IMR-90 (cell line): ENCODE measurements at places on chromosomes 4 and X. TPM values are rescaled to one million over a fixed set of nuclear protein-coding genes. Genes with fewer than 3 reads are reported as not detected.

Gene ITIH6
- not detected in 2 replicates for total RNA-seq

GRCh38 chr4:12178614-12179610 is 750.2 kb upstream of the HS3ST1 start:
- no peak for DNase-seq

Gene OPHN1
- total RNA-seq, result 12.5 and 13.1 TPM in 2 replicates

GRCh38 chr4:122855353-122855890 is 28.8 kb downstream of the FGF2 start:
- no peak for DNase-seq

GRCh38 chr4:16721613-16722291 is 176.7 kb downstream of the LDB2 start:
- DNase-seq, result peak; percentile 89

Gene SSX2
- total RNA-seq, result not detected in 2 replicates

Gene CSAG2
- total RNA-seq, result not detected in 2 replicates

GRCh38 chrX:42276982-42277690 is 353.8 kb upstream of the CASK start:
- DNase-seq, result no peak

- DNase-seq, result peak; percentile 81
Measured at GRCh38 chr4:89110986-89111832, at the start of gene TIGD2. Gene TIGD2 (plus strand): TSS chr4:89111533. CDS start chr4:89112975, 1,442 bp downstream.

DNA sequence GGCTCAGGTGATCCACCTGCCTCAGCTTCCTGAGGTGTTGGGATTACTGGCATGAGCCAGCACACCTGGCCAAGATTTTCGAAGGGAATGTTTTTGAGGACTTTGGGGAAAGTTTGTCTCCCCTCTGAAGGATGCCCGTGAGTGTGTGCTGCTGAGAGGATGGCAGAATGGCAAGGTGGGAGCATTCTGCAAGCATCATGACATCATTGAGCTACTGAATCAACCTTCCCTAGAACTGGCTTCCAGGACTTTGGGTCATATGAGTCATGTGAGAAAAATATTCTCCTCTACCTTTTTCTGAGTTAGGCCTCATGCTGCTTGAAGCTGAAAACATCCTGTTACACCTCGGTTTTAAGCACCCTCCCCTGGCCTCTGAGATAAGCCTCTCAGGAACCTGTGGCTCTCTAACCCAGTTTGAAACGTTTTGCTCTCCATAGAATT is 31.0 kb downstream of the TMEM131L start:
- peak; percentile 70 for DNase-seq

DNA sequence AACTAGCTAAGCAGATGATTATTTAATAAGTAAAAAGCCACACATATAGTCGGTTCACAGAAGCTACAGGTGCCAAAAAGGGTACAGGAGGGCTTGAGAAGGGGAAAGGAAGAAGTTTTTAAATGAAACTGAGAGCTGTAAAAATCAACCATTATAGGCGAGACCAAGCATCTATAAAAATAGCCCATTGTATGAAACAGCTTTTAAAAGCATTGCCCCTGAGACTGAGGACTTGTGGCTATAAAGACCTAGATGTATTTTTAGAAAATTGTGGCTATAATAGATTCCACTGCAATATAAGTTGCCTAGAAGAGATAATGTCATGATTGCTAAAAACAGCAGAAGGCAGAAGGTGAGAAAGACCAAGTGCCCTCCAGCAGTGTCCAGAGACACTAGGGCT is 15.0 kb upstream of the TTC29 start:
- DNase-seq, result no peak

DNA sequence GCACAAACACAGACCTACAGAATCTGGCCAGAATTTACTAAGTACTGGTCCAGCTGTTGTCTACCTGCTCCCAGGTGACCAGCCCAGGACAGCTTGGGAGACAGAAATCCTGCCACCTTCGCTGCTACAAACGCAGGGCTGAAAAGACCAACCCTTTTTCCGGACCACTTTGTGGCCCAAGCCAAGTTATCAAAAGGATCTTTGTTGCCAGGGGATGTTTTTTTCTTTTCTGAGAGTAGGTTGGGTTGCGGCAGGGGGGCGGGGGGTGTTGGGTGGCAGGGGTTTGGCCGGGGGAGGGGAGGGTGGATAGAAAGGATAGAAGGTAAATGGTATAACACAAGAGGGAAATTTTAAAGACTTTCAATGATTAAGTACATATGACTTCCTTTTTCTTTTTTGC is 63.4 kb downstream of the STOX2 start:
- no peak for DNase-seq

- peak; percentile 62 for DNase-seq
Measured at GRCh38 chr4:189177130-189177529, 763.5 kb upstream of the FRG1 start.

GRCh38 chrX:136780763-136781162 is at the start of gene ARHGEF6:
Gene ARHGEF6 (minus strand): TSS chrX:136780932. CDS start chrX:136780882, 50 bp downstream.
- no peak for DNase-seq

DNA sequence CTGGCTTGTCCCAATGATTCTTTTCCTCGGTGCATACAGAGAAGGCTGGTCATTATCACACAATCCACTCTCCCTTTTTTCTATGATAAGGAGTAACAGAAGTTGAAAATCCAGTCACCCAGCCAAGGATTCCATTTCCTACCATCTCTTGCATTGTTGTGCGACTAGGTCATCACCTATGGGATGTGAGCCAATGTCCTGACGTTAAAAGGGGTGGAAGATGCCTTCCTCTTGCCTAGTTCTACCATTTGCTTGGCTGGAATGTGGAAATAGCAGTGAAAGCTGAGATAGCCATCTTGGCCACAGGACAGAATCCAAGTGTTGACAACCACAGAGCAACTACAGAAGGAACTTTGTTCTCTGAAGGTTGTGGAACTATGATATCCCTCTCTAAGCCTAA is 132.2 kb upstream of the KIT start:
- peak; percentile 91 for DNase-seq

Gene ANKRD17
- 75.3 and 77.2 TPM in 2 replicates for total RNA-seq

Gene PHOX2B
- not detected in 2 replicates for total RNA-seq

Gene TCP11X2
- not detected in 2 replicates for total RNA-seq

DNA sequence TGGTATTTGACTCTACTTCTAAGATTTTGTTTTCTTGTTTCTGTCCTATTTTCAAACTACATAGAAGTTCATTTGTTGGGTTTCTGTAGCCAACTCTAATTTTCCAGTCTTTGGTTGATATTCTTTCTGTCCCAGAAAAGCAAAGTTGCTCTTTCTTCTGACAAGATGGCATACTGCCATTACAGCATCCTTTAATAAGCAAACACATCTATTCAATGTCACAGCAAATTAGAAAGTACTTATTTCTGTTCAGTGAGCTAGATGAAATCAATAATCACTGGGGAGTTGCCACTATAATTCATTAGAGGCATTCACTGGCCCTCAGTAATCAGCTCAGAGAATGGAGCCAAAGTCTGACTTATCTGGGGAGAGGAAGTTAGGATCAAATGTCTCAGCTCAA is 1258.0 kb upstream of the IGFBP7 start:
- DNase-seq, result no peak

Gene RAB33A
- total RNA-seq, result 0.83 and 1.6 TPM in 2 replicates

Gene NAP1L5
- 3.9 and 5.6 TPM in 2 replicates for total RNA-seq

Gene GJB1
- not detected in 2 replicates for total RNA-seq

DNA sequence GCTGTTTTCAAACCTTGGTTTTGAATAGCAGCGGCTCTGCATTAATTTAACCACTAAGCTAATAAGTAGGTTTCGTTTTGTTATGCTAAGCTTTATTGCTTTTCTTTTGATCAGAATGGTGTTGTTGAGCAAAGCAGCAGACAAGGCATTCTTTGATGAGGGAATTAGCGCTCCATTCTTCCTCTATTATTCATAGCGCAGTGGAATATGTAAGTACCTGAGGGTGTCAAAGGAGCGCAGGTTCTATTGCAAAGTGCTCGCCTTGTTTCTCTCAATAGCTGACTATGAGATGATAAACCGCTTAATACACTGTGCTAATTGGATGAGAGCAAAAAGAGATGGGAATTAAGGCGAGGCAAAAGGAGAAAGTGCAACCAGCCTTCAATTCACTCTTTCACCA is 16.3 kb downstream of the ARX start:
- no peak for DNase-seq

DNA sequence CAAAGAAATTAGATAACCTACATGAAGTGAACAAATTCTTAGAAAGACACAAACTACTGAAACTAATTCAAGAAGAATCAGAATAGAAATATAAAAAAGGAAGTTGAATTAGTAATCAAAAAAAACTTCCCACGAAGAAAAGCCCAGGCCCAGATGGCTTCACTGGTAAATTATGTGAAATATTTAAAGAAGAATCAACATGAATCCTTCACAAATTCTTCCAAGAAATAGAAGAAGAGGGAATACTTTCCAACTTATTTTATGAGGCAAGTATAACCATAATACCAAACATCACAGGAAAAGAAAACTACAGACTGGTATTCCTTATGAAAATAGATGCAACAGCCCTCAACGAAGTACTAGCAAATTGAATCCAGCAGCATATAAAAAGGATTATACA is 30.7 kb downstream of the MOSPD2 start:
- peak; percentile 56 for DNase-seq

Gene ADGRA3
- total RNA-seq, result 28.0 and 30.3 TPM in 2 replicates

Gene TMEM255A
- not detected in 2 replicates for total RNA-seq

Gene MXRA5
- total RNA-seq, result 1.1 TPM in 2 replicates

Gene NPNT
- not detected in 2 replicates for total RNA-seq

Gene VCX3A
- total RNA-seq, result not detected in 2 replicates

DNA sequence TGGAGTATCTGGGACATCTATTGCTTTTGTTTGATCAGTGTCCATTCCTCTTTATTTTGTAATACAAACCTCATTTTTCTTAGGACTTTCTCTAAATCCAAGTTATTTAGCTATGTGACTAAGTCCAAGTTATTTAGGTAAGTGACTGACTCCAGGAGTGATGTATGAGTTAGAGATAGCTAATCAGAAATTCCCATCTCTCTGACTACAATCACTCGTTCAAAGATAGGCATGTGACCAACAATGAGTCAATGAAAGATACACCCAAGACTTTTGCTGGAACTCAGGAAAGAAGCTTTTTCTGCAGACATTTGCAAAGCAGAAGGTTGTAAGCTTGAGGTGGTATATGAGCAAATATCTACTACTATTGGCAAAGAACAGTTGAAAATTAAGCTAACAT is 72.5 kb upstream of the KCNIP4 start:
- no peak for DNase-seq

DNA sequence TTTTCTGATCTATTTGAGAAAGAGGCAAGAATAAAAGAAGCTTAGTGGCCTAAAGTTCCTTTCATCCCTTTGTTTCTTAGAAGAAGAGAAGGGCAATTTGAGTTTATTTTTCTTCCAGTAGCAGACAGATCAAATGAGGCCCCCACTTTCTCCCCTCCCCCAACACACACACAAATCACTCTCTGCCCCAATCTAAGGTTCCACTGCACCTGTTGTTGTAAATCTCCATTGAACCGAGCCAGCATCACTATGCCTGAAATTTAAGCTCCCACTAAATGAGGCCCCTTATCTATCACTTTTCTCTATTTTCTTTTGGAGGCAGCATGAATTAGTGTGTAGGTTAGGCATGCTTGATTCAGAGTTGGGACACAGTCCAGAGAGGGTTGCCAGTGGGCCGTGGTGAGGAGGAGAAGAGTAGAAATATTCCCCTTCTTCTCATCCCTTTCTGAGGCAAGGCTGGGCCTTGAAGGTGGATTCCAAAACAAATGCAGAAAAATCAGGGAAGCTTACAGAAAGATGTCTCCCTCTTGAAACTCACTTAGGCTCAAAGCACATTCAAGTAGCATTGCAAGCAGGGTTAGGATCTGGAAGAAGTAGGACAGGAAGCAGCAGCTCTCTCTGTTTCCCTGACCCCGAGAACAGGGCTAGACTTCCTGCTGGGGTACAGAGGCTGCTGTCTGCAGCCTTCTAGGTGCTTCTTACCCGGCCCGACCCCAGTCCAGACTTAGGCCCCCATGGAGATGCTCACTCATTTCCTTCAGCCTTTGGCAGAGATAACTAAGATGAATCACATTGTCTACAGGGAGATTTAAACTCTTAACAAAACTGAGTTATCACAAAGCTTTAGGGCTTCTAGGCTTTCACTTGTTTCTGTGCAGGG is 70.7 kb downstream of the RASL11B start:
- DNase-seq, result peak; percentile 56

DNA sequence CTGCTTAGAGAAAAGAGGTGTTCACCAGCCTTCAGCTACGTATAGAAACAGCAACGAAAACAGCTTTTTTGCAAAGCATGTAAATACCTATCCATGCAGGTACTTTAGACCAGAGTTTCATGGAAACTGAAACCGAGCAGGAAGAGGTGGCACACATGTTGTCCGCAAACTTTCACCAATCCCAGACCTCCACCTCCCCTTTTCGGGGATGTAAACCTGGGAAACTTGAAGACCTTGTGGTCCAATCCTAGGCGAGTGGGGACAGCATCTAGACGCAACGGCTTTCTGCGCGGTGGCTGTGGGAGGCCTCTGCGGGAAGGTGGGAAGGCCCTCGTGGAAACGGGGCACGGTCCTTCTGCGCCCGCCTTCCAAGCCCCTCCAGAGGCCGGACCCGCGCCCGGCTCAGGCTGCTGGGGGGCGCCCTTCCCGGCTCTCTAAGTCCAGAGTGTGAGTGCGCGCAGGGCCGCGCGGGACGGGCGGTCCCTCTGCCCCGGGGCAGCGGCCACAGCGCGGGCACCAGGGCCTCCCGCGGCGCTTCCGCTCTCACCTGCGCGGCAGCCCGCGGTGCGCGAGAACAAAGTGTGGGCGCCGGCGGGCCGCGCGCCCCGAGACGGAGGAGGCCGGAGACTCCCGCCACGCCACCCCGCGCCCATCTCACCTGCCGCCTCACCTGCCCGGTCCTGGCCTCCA is 830 bp upstream of the SHROOM2 start:
- no peak for DNase-seq

DNA sequence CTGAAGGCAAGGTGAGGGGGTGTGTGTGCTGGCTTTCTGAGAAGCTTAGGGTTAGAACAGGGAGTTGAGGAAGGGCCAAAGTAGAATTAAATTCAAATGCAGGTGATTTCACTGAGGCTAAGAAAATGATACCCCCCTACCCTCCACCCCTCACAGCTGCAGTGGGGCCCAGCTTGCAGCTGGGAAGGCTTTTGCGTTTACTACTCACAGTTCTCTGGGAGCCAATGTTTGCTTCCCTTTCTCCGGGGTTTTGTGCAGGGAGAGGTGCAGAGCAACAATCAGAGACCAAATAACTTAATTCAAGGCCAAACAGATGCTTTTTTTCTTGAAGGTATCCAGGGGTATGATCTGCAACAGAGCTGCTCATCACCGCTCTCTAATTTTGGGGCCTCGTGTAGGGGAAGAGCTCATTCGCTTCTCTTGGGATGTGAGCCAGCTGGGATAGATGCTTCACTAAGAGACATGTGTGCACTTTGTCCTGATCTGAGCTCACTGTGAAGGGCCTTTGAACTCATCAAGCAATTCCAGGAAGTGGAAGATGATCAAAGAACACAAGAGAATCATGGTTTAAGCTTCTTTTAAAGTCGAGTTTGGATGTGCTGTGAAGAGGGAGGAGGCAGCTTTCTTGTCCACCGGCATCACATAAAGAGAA is 122.7 kb upstream of the C1GALT1C1 start:
- DNase-seq, result no peak

Gene PABPC1L2B
- total RNA-seq, result not detected in 2 replicates

- DNase-seq, result peak; percentile 51
Measured at GRCh38 chr4:177339477-177340374, 30.1 kb downstream of the NEIL3 start.

Gene TMEM47
- 105 and 134 TPM in 2 replicates for total RNA-seq
